Spinal cord (tissue), 10 donors: ENCODE measurements at places on chromosomes 1 and 21. TPM values are rescaled to one million over a fixed set of nuclear protein-coding genes. Genes with fewer than 3 reads are reported as not detected.

DNA sequence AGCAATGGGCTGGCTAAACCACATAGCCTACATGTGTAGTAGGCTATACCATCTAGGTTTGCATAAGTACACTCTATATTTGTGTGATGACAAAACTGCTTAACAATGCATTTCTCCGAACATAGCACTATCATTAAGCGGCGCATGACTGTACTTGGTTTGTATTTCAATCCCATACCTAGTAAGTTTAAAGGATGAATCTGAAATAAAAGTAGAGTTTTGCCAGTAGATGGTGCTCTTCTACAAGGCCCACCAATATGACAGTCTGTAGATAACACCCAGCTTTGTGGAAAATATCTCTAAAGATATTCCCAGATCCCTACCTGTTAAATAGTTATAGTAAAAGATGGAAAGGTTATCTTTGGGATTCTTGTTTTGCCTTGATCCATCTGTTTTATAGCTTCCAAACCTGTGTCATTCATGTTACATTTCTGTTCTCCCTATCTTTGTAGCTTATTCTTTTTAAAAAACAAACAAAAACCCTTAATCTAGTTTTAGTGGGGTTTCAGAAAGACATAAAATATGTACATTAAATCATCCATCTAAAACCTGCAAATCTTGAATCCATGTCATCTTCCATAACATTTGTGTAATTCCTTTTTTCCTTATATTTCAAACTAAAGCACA, 33.9 kb upstream of the ASPM start:
- DNase-seq: peak; percentile 85
- no peak overlapping the region for H3K27ac ChIP-seq
- H3K27me3 ChIP-seq: no peaks in the 10 kb centered on the region
- no peaks in the 10 kb centered on the region for H3K36me3 ChIP-seq
- no peak overlapping the region for H3K4me3 ChIP-seq

DNA sequence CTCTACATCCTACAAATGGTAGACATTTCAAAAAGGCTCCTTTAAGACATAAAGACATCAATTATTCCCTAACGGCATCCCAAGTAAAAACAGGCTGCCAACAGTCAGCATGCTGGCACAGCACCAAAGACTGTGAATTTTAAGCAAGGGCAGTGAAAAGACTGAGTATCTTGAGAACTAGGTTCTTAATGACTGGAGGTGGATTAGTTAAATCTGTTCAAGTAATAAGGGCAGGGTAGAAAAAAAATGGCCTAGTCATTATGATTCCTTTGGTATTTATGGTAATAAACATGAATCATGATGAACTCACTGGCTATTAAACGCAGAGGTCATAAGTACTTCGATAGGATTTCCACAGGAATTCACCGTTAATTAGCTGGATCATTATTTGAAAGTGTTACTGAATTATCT, 75.2 kb downstream of the KIFAP3 start:
- H3K27me3 ChIP-seq: no peaks in the 10 kb centered on the region
- H3K27ac ChIP-seq: no peak overlapping the region
- no peaks in the 10 kb centered on the region for H3K4me1 ChIP-seq
- DNase-seq: peak; percentile 94
- no peaks in the 10 kb centered on the region for H3K36me3 ChIP-seq

- no peaks in the 10 kb centered on the region for H3K36me3 ChIP-seq
- DNase-seq: no peak
- H3K27me3 ChIP-seq: no peaks in the 10 kb centered on the region
- no peak overlapping the region for H3K27ac ChIP-seq
- peaks cover 12% of the 10 kb centered on the region for H3K4me1 ChIP-seq
- H3K4me3 ChIP-seq: no peak overlapping the region
Measured at GRCh38 chr1:17520041-17520440, 19.5 kb upstream of the ARHGEF10L start.

- no peak overlapping the region for H3K27ac ChIP-seq
- H3K36me3 ChIP-seq: no peaks in the 10 kb centered on the region
- peaks cover 16% of the 10 kb centered on the region for H3K4me1 ChIP-seq
Measured at GRCh38 chr1:244341455-244342450, 110.0 kb downstream of the ADSS2 start.

DNA sequence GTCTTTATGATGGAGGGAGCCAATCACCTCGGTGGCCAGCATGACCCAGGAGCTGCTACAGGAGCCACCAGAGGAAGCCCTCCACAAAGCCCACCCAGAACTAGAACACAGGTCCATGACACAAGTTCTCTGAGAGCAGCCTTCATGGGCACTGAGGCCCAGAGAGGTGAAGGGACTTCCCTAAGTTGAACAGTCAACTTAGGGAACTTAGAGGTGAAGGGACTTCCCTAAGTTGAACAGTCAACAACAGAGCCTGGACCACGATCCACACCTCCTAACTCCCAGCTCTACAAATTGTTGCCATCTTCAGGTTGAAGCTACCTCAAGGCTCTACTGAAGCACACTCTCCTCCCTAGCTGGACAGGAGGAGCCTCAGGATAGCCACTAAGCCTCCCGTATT, 132.7 kb downstream of the CCDC185 start:
- H3K4me3 ChIP-seq: no peak overlapping the region

DNA sequence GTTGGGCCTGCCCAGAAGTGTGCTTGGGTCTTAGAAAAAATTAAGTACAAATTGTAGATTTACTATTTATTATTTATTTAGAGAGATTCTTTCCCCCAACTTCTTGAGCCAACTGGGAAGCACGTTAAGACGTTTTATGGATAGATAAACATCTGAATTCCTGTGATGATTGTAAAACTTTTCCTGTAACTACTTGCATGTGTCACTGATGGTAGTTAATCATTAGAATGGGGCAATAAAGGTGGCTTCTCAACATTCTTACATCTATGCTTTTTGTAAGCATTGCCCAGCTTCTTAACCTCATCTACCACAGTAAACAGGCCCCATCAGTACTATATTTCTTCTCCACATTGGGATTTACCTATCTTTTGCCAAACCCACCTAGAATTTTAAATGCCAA, 559.8 kb downstream of the LMO4 start:
- H3K27ac ChIP-seq: no peak overlapping the region
- DNase-seq: no peak
- no peak overlapping the region for H3K4me3 ChIP-seq
- no peaks in the 10 kb centered on the region for H3K4me1 ChIP-seq
- H3K36me3 ChIP-seq: no peaks in the 10 kb centered on the region
- no peaks in the 10 kb centered on the region for H3K27me3 ChIP-seq

- no peaks in the 10 kb centered on the region for H3K36me3 ChIP-seq
- H3K4me3 ChIP-seq: no peak overlapping the region
- H3K27me3 ChIP-seq: no peaks in the 10 kb centered on the region
- DNase-seq: no peak
Measured at GRCh38 chr1:66521721-66522365, 12.1 kb upstream of the SGIP1 start.

- DNase-seq: no peak
- H3K27ac ChIP-seq: no peak overlapping the region
- peaks cover 16% of the 10 kb centered on the region for H3K4me1 ChIP-seq
- no peaks in the 10 kb centered on the region for H3K36me3 ChIP-seq
Measured at GRCh38 chr1:36657826-36658225, 175.1 kb upstream of the CSF3R start.

- H3K4me1 ChIP-seq: peaks cover 17% of the 10 kb centered on the region
- no peak overlapping the region for H3K27ac ChIP-seq
- no peaks in the 10 kb centered on the region for H3K36me3 ChIP-seq
- peaks cover 8% of the 10 kb centered on the region for H3K27me3 ChIP-seq
Measured at GRCh38 chr1:37449936-37450335, 24.4 kb upstream of the ZC3H12A start.

The LRRC39 gene
- 7.3 TPM for total RNA-seq

The NAXE gene
- 113 TPM for total RNA-seq
